ENCODE measurements at places on chromosomes 5 and 9. TPM values are rescaled to one million over a fixed set of nuclear protein-coding genes. Genes with fewer than 3 reads are reported as not detected.

DNA sequence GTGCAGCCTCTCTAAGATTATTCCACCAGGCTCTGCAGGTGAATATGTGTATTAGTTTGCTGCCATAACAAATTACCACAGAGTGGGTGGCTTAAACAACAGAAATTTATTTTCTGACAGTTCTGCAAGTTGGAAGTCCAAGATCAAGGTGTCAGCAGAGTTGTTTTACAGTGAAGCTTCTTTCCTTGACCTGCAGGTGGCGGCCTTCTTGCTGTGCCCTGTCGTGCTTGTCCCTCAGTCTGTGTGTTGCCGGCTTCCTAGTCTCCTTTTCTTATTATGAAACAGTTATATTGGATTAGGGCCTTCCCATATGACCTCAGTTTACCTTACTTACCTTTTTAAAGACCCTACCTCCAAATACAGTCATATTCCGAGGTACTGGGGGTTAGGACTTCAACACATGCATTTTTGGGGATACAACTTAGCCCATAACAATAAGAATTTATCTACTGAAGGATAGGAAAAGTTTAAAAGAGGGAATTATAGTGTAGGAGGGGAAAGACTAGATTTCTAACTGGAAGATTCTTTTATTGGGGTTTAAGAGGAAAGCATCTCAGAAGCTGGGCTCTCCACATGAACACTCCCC lies 97.4 kb downstream of the OSTF1 start:
- DNase-seq = peak; percentile 59

The TUSC1 gene
- polyA plus RNA-seq = 6.5 TPM

DNA sequence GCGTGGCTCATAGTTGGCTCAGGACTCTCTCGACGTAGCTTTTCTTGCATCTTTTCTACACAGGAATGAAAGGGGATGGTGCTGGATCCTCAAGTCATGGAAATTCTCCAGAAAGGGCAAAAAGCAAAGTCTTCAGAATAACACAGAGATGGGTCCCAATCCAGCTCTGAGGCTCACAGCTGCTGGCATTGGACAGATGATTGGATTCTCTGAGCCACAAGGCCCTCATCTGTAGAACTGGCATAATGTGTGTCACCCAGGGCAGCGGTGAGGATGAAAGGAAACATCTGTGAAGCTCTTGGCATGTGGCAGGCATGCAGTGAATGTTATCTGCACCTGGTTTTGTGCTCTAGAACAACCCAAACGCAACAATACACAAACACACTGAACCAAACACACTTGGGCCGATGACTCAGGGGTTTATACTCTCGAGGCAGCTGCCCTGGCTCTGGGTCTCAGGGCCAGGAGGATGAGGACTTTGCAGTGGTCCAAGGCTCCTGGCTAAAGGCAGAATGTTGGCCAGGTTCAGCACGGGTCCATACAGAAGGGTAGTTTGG lies 64.0 kb upstream of the UBTD2 start:
- no peak for DNase-seq

DNA sequence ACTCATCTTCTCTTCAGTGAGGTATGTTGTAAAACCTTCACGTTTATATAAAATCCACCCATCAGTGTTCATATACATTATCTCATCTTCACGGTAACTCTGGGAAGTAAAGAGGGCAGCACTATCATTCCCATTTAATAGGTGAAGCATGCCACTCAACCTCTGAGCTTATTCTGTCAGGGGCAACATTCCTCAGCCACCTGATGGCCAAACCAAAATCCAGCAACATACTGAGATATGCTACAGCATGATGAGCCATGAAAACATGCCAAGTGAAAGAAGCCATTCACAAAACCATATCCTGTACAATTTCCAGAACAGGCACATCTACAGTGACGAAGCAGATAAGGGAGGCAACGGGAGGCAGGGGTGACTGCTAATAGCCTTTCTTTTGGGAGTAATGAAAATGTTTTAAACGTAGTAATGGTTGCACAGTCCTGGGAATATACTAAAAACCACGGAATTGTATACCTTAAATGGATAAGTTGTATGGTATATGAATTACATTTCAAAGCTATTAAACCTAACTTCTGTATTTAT lies 167.4 kb downstream of the TSSK1B start:
- no peak for DNase-seq

The SPINK13 gene
- polyA plus RNA-seq = not detected

DNA sequence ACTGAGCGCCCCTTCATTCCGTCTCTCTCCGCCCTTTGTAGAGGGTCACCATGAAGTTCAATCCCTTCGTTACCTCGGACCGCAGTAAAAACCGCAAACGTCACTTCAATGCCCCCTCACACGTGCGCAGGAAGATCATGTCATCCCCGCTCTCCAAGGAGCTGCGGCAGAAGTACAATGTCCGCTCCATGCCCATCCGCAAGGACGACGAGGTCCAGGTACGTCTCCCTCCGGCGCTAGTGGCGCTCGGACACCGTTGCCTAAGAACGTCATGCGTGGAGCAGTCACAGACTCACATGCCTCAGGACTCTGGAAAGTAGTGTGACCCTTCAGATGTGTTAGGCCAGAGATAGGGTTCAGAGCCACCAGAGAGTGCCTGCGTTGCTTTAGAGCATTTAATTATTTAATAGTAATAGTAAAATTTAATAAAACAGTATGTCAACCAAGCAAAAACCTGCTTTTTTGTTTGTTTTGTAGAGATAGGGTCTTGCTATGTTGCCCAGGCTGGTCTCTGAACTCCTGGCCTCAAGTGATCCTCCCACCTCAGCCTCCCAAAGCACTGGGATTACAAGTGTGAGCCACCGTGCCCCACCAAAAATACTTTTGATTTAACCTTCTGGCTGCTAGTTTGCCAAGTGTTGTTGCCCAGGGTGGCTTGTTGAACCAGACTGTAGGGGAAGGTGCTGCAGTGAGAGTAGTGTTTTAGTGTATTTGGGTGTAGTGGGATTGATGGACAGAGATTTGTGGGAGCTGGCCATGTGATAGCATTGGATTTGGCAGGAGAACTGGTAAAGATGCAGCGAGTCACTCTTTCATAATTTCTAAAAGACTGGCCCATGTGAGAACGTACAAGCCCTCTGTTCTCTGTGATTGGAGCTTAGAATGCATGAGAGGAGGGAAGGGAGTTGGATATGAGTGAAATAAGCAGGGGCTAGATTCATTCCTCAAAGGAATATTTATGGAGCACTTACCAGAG lies 888 bp downstream of the RPL26L1 start:
- no peak for DNase-seq

- DNase-seq = no peak
These were observed 9.8 kb upstream of the CEMIP2 start for GRCh38 chr9:71778085-71778484.

The OTP gene
- polyA plus RNA-seq = 0.03 TPM

DNA sequence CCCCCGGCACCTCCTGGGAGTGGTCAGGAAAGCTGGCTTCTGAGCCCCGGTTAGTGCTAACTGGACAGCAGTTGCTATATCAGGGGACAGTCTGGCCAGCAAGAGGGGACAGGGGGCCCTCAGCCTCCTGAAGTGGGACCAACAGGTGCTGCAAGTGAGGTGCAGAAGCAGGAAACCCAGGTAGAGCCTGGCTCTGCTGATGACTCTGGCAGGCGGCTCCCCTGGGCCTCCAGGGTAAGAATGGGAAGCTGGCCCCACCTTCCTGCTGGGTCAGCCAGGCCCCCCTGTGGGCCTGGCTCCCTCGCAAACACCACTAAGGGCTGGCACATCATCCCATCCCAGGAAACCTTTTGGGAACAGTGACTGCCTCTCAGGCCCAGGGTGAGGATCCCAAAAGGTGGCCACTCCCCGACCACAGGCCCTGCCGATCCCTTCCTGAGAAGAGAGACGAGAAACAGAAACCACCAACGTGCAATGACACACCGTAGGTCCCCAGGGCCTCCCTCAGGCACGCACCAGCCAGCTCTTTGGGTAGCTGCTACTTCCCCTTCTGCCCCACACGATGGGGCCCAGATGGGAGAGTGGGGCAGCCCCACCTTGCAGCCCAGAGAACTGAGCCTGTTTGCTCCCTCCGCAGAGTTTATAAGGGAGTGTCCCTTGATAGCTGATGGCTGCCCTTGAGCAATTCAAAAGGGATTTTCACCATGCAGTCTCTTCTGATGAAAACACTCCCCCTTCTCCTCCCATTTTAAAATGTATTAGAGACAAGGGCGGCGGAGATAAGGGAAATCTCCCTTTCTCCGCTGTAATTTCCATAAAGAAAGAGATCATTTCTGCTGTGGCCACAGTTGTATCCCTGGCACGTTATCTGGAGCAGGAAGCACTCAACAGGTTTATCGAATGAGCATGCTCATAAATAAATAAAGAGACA lies 76.8 kb downstream of the STK10 start:
- DNase-seq = no peak

The RANBP17 gene
- 3.0 TPM for polyA plus RNA-seq

- no peak for DNase-seq
These were observed 10.5 kb downstream of the KIF4B start for GRCh38 chr5:155024015-155024414.

GRCh38 chr5:73170522-73170921 lies 2.5 kb upstream of the TMEM174 start:
- peak; percentile 11 for DNase-seq

DNA sequence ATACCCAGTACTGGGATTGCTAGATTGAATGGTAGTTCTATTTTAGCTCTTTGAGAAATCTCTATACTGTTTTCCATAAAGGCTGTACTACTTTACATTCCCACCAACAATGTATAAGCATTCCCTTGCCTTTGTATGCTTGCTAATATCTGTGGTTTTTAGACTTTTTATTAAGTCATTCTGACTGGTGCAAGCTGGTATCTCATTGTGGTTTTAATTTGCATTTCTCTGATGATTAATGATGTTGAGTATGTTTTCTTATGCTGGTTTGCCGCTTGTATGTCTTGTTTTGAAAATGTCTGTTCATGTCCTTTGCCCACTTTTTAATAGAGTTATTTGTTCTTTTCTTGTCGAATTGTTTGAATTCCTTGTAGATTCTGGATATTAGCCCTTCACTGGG lies 512.7 kb upstream of the PAPPA start:
- no peak for DNase-seq

- no peak for DNase-seq
These were observed 41.5 kb downstream of the BOD1 start for GRCh38 chr5:173574983-173575382.

- DNase-seq = no peak
These were observed 31.9 kb downstream of the ARSB start for GRCh38 chr5:78953092-78953800.

DNA sequence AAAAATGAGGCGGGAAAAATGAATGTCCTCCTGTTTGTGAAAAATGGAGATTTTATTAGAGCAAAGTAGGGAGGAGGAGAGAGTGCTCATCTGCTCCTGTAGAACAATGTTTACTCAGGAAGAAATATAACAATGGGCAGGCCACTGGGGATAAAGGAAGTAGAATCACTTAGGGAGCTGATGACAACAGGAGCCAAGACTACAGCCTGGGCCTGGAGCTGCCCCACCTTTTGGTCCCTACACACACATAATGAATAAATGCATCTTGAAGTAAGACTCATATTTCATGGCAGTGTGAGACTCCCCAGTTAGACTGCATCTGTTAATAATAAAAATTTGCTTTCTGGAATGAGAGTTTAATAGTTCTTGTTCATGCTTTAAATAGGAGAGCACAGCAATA lies 1939.8 kb downstream of the EFNA5 start:
- peak; percentile 7 for DNase-seq

The PCDHGA7 gene
- polyA plus RNA-seq = 0.84 TPM

- no peak for DNase-seq
These were observed 24.1 kb upstream of the OTP start for GRCh38 chr5:77662635-77663034.

DNA sequence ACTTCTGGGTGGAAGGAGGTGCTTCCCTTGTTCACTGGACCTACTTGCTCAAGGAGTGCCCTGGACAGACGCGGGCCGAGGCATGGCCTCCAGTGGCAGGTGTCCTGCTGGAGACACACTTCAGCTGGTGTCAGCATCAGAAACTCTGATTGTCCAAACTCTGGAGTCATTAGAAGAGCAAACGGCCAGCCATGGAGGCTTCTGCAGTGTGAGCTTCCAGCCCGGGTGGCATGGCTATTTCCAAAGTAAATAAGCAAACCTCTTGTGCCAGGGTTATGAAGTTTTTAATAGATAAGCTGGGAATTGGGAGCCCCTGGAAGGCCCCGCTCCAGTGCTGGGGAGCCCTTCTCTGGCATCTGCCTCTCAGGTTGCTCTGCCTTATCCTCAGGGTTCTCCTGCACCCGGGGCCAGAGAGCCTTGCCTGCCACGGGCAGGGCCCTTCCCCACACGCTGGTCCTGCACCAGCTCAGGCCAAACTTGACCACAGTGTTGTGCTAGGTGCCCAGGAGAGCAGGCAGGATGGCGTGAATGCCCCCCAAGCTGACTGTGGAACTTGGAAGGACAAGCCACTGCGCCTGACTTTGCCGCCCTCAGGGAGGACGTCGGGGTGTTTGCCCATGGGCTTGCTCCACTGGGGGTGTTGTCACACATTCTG lies 285.6 kb downstream of the GADD45G start:
- DNase-seq = no peak

DNA sequence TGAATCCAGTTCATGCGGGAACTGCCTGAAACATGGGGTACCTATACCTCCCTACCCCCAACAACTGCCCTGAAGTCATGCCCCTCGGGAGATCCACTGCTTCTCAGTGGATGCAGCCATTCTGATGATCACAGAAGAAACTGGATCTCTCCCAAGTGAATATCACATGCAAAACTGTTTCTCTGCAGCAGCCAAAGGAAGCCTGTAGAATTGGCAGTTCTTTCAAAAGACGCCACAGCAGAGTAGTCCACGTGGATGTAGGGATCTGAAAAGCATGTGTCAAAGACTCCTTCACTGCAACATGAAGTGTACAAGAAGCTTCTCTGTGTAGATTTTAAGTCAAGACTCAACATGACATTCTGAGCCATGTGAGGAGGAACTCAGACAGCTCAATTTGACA lies 286.7 kb downstream of the NR3C1 start:
- DNase-seq = no peak

DNA sequence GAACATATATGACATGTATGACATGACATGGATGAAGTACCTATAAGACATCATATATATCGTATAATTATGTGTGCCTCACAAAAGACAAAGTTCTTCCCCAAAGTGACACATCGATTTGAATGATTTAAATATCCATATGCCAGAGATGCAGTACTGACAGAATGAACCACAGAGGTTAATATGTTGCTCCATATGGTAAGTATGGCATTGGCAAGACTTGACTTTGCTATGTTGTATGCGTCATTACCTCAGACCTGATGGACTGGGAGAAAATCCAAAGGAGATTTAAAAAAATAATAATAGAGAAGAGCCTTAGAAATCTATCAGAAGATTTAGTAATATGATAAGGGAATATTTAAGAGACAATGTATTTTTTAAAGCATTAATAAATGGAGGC lies 263.2 kb downstream of the PJA2 start:
- DNase-seq = no peak

The CXCL14 gene
- 0.15 TPM for polyA plus RNA-seq

The SLC23A1 gene
- polyA plus RNA-seq = 4.0 TPM

DNA sequence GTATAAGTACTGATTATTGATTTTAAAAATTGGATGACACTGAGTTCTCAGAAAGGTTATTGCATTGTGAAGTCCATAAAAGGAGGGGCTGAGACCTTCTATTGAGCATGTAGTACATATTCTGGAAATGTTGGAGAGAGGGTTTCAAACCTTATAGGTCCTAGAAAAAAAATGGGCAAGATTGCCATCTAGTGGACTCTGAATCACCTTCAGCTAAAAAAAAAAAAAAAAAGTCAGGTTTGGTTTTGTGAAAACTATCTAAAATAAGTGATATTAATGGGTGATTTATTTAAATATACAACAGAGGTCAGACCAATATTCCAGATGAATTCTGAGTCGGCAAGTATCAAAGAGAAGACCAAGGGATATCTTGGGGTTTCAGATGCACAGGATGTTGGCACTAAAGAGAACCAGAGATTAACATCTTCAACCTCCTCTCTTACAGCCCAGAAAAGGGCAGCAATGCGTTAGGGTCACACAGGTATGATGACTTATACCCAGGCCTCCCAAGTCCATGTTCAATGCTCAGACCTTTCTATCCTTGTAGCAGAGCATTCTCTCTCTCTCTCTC lies 109.8 kb upstream of the NMUR2 start:
- peak; percentile 31 for DNase-seq
